ENCODE measurements at places on chromosomes 12 and 14.

DNA sequence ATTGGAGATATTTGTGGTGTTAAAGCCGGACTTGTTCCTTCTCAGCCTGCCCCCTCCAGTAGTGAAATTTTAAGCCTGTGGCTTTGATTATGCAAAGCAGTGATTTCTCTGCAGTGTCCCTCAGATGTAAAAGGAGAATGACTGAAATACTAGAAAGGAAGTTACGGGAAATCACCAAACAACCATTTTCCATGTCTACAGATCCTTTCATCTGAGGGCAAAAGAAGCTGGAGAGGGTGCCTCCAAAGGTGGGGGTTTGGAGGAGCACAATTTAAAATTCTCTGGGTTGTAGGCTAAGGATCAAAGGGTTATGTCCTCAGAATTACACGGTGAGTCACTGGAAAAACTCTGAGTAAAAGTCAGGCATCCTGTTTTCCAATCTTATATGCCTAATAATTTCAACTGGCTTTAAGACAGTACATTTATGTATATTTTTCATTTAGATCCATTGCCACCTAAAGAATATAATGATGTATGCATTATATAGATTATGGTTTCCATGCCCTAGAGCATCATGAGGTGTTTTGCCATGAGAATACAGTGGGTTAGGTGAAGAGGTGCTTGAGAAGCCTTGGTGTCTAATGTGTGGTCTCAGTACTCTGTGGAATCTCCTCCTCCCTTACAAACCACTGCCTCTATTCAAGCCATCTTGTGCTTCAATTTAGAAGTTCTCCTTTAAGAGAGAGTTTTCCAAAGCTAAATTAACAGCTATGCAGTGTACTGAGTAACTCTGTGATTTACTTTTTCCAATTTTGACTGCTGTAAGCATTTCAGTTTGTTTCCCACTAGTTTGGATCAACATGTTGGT lies 362.1 kb downstream of the RAD51B start:
- DNase-seq: no peak

DNA sequence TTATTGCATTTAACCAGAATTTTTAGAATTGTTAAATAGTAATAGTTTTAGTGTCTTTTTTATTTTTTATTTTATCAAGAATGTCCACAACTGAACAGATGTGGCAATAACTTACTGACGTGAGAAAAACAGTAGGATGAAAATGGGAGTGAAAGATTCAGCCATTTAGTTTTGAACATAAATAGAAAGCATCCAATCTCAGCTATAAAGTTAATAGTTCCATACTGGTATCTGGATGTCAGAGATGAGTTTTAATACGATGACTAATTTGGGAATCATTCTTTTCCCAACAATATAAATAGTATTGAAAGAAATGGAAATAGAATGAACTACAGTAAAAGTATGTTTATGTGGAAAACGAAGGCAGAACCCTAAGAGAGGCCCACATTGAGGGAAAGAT lies 159.4 kb downstream of the EPS8 start:
- no peak for DNase-seq

GRCh38 chr12:53234271-53234914 lies 2.4 kb upstream of the RARG start:
- DNase-seq: no peak

- DNase-seq: peak; percentile 2
Observed at GRCh38 chr12:126069549-126070165, 1004.4 kb downstream of the AACS start.

GRCh38 chr12:46977871-46978375 lies 101.5 kb upstream of the PCED1B start:
- no peak for DNase-seq

DNA sequence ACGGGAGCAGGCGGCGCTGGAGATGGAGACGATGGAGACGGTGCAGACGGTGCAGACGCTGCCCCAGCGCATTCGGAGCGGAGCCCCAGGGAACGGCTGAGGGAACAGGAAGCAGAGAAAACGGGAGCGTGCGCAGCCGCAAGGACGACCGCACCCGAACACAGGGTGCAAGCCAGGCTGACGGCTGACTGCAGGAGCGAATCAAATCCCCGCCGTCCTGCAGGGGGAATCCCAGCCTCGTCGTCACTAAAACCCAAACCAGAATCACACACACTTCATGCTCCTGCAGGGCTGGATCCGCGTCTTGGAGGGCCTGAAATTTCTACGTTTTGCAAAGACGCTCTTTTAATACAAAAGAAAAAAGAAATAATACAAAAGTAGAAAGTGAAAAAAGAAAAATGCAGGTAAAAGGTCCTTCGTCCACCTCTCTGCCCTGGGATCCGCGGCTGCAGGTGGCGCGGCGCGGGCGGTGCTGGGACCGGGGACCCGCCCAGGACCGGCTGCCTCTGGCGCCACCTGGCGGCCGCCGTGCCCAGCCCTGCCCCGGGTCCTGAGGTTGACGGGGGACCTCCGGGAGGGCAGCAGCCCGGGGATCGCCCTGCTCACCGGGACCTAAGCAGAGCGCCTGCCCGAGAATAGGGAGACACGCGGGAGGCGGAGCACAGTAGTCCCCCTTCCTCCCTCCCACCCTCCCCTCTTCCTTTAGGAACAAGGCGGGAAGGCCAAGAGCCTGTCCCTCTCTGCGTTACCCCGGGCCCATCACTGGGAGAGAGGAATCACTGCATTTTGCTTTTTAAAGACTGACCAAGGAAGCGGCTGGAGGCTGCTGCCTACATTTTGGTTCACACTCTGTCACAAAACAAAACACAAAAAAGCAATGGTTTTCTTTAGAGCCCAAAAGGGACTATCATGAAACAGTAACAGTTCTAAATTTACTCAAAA lies 20.1 kb downstream of the STX2 start:
- DNase-seq: peak; percentile 67

GRCh38 chr14:91372671-91373495 lies 44.7 kb downstream of the CCDC88C start:
- DNase-seq: no peak

DNA sequence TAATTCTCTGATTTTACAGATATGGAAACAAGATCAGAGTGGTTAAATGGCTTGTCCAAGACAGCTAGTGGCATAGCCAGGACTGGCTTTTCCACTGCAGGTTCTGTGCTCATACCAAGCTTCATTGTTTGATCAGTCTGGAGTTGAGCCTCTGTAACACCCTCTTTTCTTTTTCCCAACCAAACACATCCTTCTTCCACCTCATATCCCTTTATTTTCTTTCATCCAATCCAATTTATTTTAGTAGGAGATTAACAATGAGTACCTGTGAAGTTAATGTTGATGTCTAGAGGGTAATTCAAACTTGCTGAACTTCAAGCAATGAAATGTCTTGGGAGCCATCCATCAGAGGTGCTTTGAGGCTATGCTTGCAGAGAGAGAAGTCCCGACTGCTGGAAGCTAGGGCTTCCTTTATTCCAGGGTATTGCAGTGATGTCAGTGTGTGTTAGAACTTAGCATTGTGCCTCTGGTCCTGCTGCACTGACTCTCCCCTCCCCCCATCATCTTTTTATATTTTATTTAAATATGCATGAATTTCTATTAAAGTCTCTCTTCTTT lies 452.1 kb upstream of the PDE3A start:
- DNase-seq: no peak

GRCh38 chr12:117063162-117063911 lies 35.9 kb downstream of the TESC start:
- DNase-seq: peak; percentile 23

DNA sequence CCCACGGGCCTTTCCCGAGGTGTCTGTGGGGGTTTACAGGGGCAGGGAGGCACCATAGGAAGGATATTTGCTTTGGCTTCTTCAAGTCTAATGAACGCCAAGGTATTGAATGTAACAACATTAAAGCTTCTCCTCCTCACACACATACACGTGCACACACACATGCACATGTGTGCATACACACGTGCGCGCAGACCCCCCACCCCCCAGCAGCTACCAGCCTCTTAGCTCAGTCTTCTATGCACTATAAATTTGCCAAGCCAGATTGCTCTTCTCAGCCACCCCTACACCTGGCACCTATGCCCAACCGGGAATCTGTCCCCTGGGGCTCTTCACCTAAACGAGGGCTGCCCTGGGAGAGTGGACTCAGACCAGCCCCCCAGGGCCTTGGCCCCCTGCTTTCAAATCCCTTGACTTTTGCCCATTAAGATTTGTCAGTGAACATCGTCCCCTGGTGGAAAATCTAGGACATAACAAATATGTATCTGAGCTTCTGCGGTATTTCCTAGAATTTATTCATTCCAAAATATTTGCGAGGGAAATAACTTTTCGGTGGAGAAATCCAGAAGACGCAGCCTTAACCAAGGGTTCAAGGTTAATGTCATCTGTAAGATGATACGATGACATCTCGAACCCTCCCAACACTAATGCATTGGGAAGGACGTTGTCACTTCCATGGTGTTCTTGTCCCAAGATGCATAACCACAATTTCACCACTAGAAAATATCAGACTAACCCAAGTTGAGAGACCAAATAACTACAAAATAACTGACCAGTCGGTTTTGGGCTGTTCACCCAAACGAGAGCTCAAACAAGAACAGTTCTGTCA lies 330.4 kb downstream of the MED13L start:
- no peak for DNase-seq

- DNase-seq: no peak
Observed at GRCh38 chr12:102950950-102951619, 6.4 kb upstream of the ASCL1 start.

GRCh38 chr12:678747-679712 lies 15.8 kb upstream of the NINJ2 start:
- DNase-seq: no peak

GRCh38 chr14:99955826-99956455 lies 109.3 kb upstream of the EVL start:
- no peak for DNase-seq

GRCh38 chr12:83016218-83016835 lies 329.6 kb downstream of the TMTC2 start:
- no peak for DNase-seq

GRCh38 chr14:39029789-39030188 lies 73.2 kb downstream of the SEC23A start:
- no peak for DNase-seq

DNA sequence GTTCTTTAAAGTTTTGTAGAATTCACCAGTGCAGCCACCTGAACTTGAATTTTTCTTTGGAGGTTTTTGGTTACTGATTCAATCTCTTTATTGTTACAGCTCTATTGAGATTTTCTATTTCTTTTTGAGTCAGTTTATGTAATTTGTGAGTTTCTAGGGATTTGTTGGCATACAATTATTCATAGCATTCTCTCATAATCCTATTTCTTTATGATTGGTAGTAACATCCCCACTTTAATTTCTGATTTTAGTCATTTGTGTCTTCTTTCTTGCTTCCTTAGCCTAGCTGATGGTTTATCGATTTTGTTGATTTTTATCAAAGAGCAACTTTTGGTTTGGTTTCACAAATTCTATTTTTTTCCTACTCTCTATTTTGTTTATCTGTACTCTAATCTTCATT lies 17.9 kb upstream of the BBS10 start:
- DNase-seq: no peak

DNA sequence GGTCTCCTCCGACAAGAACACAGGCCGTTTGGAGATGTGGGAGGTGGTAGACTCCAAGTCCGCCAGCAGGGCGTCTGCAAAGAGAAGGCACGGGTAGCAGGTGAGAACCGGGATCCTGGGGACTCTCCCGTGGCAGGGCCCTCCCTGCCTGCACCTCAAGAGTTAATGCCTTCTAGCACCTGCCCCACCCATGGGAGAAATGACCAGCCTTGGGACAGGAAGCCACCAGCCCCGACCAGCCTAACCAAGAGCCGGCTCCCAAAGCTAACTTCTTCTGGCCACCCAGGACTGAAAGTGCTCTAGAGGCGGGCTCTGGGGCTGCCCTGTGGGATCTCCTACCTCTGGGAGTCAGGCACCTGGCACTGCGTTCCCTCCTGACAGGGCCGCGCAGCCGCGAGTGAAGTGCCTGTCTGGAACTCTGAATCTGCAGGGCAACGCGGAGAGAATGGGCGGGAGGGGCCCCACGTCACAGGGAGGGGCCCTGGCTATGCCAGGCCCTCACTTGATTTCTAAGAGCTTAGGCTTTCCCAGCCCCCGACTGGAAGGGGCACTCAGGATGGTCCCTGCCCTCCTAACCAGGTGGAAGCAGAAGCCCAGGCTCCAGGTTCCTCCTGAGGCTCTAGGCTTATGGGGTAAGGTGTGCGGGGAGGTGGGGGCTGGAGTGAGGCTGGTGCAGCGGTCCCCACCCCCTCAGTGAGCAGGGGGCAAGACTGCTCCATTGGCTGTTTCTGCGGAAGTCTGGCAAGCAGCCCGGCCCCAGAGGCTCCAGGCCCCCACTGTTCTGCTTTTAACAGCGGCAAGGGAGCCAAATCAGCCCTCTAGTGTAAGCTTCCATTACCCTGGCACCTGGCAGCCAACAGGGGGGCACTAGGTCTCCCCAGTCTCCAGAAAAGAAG lies 23.6 kb upstream of the RPLP0 start:
- no peak for DNase-seq

DNA sequence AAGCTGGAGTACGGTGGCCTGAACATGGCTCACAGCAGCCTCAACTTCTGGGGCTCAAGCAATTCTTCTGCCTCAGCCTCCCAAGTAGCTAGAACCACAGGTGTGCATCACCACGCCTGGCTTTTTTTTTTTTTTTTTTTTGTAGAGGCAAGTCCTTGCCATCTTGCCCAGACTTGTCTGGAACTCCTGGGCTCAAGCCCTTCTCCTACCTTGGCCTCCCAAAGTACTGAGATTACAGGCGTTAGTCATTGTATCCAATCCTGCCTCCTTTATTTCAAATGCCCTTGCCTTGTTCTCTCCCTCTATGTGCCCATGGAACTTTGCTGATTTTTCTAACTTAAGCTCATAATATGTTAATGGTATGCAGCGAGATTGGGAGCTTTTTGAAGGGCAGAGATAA lies 49.2 kb upstream of the PRICKLE1 start:
- DNase-seq: no peak

DNA sequence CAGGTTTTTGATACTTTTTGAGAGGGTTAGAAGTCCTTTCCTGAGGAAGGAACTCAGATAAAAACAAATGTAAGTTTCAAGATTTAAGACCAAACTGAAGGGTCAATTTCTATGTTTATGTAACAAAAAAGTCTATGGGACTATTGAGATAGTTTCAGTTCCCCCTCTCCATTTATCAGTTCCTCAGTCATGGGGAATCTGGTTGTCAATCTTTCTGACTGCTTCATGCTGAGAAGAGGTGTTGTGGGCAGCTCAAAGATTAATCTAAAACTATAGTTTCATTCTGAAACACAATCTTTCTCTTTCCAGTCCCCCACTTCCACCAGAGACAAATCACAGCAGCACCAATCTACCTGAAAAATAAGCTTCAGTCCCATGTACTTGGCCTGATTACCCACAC lies 93.7 kb downstream of the KCNMB4 start:
- no peak for DNase-seq

GRCh38 chr12:85393606-85394005 lies 113.6 kb downstream of the ALX1 start:
- no peak for DNase-seq

- no peak for DNase-seq
Observed at GRCh38 chr12:79108962-79109361, 244.4 kb downstream of the SYT1 start.

All from stimulated activated CD8-positive, alpha-beta memory T cell treated with anti-CD3 and anti-CD28 coated beads, Interleukin-15, amount 100 ng/mL, for 48 hours (primary cell).